Gastrocnemius medialis (tissue), 4 donors: ENCODE measurements at places on chromosomes 1 and 21. TPM values are rescaled to one million over a fixed set of nuclear protein-coding genes. Genes with fewer than 3 reads are reported as not detected.

IQGAP3 gene
- total RNA-seq = 0.20 TPM

ACTN2 gene
- 503 TPM for total RNA-seq

FOXD2 gene
- total RNA-seq = not detected

SEMA6C gene
- total RNA-seq = 121 TPM

APCS gene
- 1.5 TPM for total RNA-seq

MAP1LC3C gene
- total RNA-seq = 31.5 TPM

PMF1 gene
- 73.3 TPM for total RNA-seq

NPHP4 gene
- 10.4 TPM for total RNA-seq

CLIC6 gene
- 3.0 TPM for total RNA-seq

SNX7 gene
- 0.75 TPM for total RNA-seq

F13B gene
- total RNA-seq = not detected

- no peak overlapping the region for H3K4me3 ChIP-seq
- H3K36me3 ChIP-seq = no peaks in the 10 kb centered on the region
- no peak overlapping the region for H3K27ac ChIP-seq
- H3K27me3 ChIP-seq = no peaks in the 10 kb centered on the region
These were observed 113.3 kb downstream of the KIAA0319L start for GRCh38 chr1:35443768-35444518.

DNA sequence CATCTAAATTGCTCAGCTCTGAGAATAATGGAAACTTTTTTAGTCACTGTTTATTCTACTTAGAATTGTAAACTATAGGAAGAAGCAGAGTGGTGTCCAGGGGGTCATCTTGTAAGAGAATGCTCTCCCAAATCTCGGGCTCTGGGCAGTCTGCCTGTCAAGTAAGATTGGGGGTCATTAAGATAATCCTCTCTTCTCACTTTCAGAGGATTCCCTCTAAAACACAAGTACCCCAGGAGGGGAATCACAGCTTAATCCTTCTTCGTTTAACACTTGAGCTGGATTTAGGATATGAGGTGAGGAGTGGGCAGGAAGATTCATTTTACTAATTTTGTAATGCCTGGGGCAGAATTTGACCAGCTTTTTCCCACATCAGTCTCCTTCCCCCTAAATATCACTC lies 81.2 kb downstream of the RPS6KA1 start:
- H3K4me1 ChIP-seq = no peaks in the 10 kb centered on the region
- no peaks in the 10 kb centered on the region for H3K36me3 ChIP-seq
- no peak overlapping the region for H3K27ac ChIP-seq
- DNase-seq = no peak

GRCh38 chr1:1309251-1310108 lies 1.1 kb downstream of the PUSL1 start:
- H3K27ac ChIP-seq = peak overlapping the region; percentile 100
- no peaks in the 10 kb centered on the region for H3K36me3 ChIP-seq
- no peaks in the 10 kb centered on the region for H3K27me3 ChIP-seq
- peaks cover 42% of the 10 kb centered on the region for H3K4me1 ChIP-seq

GRCh38 chr1:229717786-229718576 lies 91.9 kb downstream of the URB2 start:
- no peak overlapping the region for H3K27ac ChIP-seq
- H3K4me1 ChIP-seq = no peaks in the 10 kb centered on the region
- no peak for DNase-seq
- H3K27me3 ChIP-seq = no peaks in the 10 kb centered on the region
- peak overlapping the region; percentile 55 for H3K4me3 ChIP-seq

- DNase-seq = no peak
- H3K4me3 ChIP-seq = no peak overlapping the region
- no peak overlapping the region for H3K27ac ChIP-seq
- no peaks in the 10 kb centered on the region for H3K4me1 ChIP-seq
- H3K36me3 ChIP-seq = no peaks in the 10 kb centered on the region
- H3K27me3 ChIP-seq = no peaks in the 10 kb centered on the region
These were observed 51.8 kb downstream of the KCNJ15 start for GRCh38 chr21:38308532-38309119.

DNA sequence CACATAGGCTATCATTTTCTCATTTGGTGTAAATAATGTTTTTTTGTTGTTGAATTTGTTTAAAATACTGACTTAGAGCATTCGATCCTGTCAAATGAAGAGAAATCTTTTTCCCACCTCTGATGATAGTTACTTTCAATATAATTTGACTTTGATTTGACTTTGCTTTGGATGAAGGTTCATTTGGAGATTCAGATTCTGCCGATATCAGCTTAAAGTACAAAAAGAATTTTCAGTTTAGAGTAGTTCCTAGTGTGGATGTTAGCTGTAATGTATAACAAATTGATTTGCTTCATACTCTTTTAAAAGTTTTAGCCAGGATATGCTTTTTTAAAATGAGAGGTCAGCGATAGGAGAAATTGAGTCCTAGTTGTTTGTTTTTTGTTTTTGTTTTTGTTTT lies 9.9 kb downstream of the STX12 start:
- DNase-seq = no peak
- H3K4me3 ChIP-seq = no peak overlapping the region
- H3K27me3 ChIP-seq = no peaks in the 10 kb centered on the region

DNA sequence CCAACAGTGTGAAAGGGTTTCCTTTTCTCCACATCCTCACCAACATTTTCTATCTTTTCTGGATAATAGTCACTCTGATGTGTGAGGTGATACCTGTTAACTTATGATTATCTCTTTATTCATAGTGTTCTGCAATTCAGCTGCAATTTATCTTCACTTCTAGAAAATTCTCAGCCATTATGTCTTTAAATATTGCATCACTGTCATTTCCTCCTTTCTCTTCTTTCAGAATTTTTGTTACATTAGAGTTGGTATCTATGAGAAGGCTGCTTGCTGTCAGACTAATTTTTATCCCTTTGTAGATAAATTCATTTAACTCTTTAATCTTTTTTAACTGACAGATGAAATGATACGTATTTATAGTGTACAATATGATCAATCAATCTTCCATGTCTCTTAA lies 30.5 kb upstream of the ATF3 start:
- H3K36me3 ChIP-seq = no peaks in the 10 kb centered on the region
- H3K27me3 ChIP-seq = no peaks in the 10 kb centered on the region
- no peak for DNase-seq
- no peak overlapping the region for H3K4me3 ChIP-seq

- no peak overlapping the region for H3K4me3 ChIP-seq
- peaks cover 5% of the 10 kb centered on the region for H3K4me1 ChIP-seq
- H3K36me3 ChIP-seq = no peaks in the 10 kb centered on the region
- DNase-seq = no peak
- H3K27ac ChIP-seq = no peak overlapping the region
- peaks cover 45% of the 10 kb centered on the region for H3K27me3 ChIP-seq
These were observed 2.3 kb downstream of the CHD5 start for GRCh38 chr1:6177681-6178380.

DNA sequence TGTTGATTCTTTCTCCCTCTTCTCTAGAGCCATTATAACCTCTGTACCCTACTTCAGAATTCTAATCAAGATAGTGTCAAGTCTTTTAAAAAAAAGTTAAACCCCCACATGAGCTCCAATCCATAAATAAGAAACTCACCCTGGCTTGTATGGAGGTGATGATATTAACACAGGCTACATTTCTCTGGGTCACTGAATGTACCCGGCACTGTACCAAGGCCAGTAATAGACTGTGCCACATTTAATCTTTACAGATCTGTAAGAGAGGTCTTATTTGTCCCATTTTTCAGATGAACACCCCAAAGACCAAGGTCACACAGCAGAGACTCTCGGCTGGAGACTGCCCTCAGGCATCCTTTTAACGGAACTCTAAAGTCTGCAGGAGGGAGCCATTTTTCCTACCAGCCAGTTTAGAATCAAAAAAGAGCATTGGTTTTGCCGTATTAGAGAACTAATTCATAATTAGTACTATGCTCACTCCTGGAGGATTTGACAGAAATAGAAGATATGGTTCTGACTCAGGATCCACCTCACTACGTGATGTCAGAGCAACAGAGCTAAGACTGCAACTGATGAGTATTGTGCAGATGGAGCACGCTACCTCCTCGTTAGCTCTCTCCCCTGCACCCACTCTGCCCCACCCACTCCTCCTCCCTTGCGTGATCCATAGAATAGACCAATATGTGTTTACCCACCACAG lies 217.2 kb upstream of the HOOK1 start:
- no peak overlapping the region for H3K4me3 ChIP-seq
- peak; percentile 57 for DNase-seq
- peak overlapping the region; percentile 84 for H3K27ac ChIP-seq
- H3K4me1 ChIP-seq = peaks cover 70% of the 10 kb centered on the region
- no peaks in the 10 kb centered on the region for H3K27me3 ChIP-seq

DNA sequence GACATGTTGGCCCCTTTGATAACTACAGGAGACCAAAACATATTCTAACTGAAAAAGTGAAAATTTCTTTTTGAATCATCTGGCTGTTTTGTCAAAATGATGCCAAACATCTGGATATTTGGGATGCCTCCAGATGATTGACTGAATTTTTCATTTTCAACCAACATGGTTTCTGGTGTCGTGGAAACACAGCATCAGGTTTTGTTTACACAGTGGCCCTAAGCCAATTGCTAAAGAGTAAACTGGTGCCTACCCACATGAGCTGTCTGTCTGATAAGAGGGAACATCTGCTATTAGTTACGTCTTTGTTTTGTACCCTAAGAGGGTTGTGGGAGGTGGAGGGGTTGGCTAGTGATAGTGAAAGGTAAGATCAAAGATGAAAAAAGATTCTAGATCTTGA lies 204.8 kb downstream of the KCNK2 start:
- H3K36me3 ChIP-seq = no peaks in the 10 kb centered on the region
- no peak for DNase-seq
- H3K4me3 ChIP-seq = no peak overlapping the region
- H3K27ac ChIP-seq = no peak overlapping the region
- no peaks in the 10 kb centered on the region for H3K4me1 ChIP-seq

DNA sequence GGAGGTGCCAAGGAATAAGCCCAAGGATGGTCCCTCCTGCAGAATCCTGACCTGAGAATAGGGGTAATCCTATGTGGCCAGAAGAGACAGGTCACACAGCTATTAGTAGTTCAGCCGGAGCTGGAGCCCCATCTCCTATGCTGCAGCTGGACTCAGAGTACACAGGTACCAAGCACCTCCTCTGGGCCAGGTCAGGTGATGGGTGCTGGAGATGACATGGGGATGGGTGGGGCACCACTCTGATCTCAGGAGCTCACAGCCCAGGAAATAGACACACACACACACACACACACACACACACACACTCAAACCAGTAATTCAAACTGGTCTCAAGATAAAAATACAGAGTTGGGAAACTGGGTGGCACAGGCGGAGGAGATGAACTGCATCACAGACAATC lies 54.2 kb upstream of the SSBP3 start:
- peaks cover 4% of the 10 kb centered on the region for H3K4me1 ChIP-seq
- H3K4me3 ChIP-seq = no peak overlapping the region
- no peaks in the 10 kb centered on the region for H3K36me3 ChIP-seq
- DNase-seq = no peak
- H3K27ac ChIP-seq = no peak overlapping the region
- H3K27me3 ChIP-seq = no peaks in the 10 kb centered on the region

GRCh38 chr1:121458291-121459048 lies 273.7 kb downstream of the SRGAP2C start:
- no peaks in the 10 kb centered on the region for H3K36me3 ChIP-seq
- no peak overlapping the region for H3K4me3 ChIP-seq
- no peaks in the 10 kb centered on the region for H3K4me1 ChIP-seq
- H3K27me3 ChIP-seq = no peaks in the 10 kb centered on the region

GRCh38 chr1:9612871-9613624 lies 24.3 kb downstream of the TMEM201 start:
- no peak for DNase-seq
- no peaks in the 10 kb centered on the region for H3K27me3 ChIP-seq
- no peak overlapping the region for H3K27ac ChIP-seq

- no peak overlapping the region for H3K4me3 ChIP-seq
- H3K4me1 ChIP-seq = no peaks in the 10 kb centered on the region
- no peak overlapping the region for H3K27ac ChIP-seq
- H3K36me3 ChIP-seq = no peaks in the 10 kb centered on the region
- H3K27me3 ChIP-seq = no peaks in the 10 kb centered on the region
These were observed 739.4 kb upstream of the ADGRL4 start for GRCh38 chr1:79745929-79746328.

DNA sequence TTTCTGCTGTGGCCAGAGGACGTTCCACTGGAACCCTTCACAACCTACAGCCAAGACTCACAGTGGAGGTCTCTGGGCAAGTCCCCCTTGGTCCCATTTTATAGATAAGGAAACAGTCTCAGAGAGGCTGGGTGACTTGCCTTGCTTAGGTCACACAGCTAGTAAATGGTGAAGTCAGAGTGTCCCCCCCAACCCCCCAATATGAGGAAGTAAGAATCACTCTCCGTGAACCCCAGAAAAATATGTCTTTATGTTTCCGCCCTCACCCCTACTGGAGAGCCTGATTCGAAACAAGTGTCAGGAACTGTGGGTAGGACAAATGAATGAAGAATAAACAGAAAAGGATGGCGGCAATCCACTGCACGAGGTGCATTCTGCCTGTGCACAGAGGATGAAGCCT lies 56.7 kb downstream of the H3-3A start:
- H3K27ac ChIP-seq = no peak overlapping the region
- H3K27me3 ChIP-seq = no peaks in the 10 kb centered on the region
- no peaks in the 10 kb centered on the region for H3K36me3 ChIP-seq
- no peak for DNase-seq
- no peaks in the 10 kb centered on the region for H3K4me1 ChIP-seq
- no peak overlapping the region for H3K4me3 ChIP-seq

GRCh38 chr21:9838738-9839642 lies 682.4 kb upstream of the TPTE start:
- no peaks in the 10 kb centered on the region for H3K36me3 ChIP-seq

- no peaks in the 10 kb centered on the region for H3K36me3 ChIP-seq
- no peak overlapping the region for H3K4me3 ChIP-seq
- no peaks in the 10 kb centered on the region for H3K27me3 ChIP-seq
- peaks cover 95% of the 10 kb centered on the region for H3K4me1 ChIP-seq
- H3K27ac ChIP-seq = peak overlapping the region; percentile 89
These were observed 128.2 kb upstream of the HOOK1 start for GRCh38 chr1:59686574-59686973.

- no peak overlapping the region for H3K27ac ChIP-seq
- H3K4me1 ChIP-seq = no peaks in the 10 kb centered on the region
- no peak overlapping the region for H3K4me3 ChIP-seq
- H3K27me3 ChIP-seq = no peaks in the 10 kb centered on the region
These were observed 30.6 kb upstream of the SDE2 start for GRCh38 chr1:226029568-226030225.
